ENCODE measurements at places on chromosomes 4 and X. TPM values are rescaled to one million over a fixed set of nuclear protein-coding genes. Genes with fewer than 3 reads are reported as not detected.
A peak's percentile ranks its signal among the peaks of the same experiment; 100 is the strongest.

GRCh38 chrX:37701588-37701987 is 16.0 kb downstream of the XK start:
- no peak overlapping the region for H3K27ac ChIP-seq
- no peaks in the 10 kb centered on the region for H3K4me1 ChIP-seq
- H3K4me3 ChIP-seq = no peak overlapping the region
- DNase-seq = no peak
- no peaks in the 10 kb centered on the region for H3K27me3 ChIP-seq

DNA sequence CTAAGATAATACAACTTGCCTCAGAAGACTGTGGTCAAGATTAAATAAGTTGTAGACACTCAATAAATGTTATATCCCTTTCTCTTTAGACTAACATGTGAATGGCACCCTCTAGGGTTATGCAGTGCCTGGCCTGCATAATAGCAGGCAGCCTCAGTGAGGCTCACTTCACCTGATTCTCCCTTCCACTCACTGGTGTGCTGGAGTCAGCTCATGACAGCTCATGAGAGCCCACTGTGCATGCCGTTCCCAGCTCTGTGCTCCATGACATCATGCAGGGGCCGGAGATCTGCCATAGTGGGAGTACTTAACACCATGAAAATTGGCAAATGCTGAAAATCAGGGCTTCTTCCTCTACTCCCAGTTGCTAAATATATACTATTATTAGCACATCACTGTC is 64.5 kb downstream of the TEC start:
- H3K4me3 ChIP-seq = no peak overlapping the region
- peaks cover 4% of the 10 kb centered on the region for H3K27me3 ChIP-seq
- H3K36me3 ChIP-seq = no peaks in the 10 kb centered on the region
- peaks cover under 1% of the 10 kb centered on the region for H3K4me1 ChIP-seq
- DNase-seq = no peak
- H3K27ac ChIP-seq = no peak overlapping the region

- no peak overlapping the region for H3K27ac ChIP-seq
- no peaks in the 10 kb centered on the region for H3K27me3 ChIP-seq
- H3K36me3 ChIP-seq = peaks cover 15% of the 10 kb centered on the region
- H3K4me3 ChIP-seq = no peak overlapping the region
- peaks cover 48% of the 10 kb centered on the region for H3K4me1 ChIP-seq
- no peak for DNase-seq
Observed at GRCh38 chr4:48739560-48740019, 40.5 kb downstream of the FRYL start.

DNA sequence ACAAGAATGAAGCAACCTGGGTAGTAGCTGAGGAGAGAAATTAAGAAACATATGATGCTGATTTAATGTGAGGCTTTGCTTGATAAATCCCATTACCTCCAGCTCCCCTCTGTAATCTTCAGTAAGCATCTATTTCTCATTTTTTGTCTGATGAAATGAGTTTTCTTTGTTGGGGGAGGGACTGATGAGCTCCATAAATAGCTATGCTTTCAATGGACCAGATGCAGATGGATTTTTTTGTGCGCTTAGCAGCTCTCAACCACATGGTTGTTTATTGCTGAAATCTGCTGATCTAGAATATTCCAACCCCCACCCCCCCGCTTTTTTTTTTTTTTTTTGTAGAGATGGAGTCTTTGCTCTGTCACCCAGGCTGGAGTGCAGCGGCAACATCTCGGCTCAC is 1082.0 kb downstream of the RAPGEF2 start:
- no peak overlapping the region for H3K27ac ChIP-seq
- no peaks in the 10 kb centered on the region for H3K27me3 ChIP-seq
- no peaks in the 10 kb centered on the region for H3K36me3 ChIP-seq

DNA sequence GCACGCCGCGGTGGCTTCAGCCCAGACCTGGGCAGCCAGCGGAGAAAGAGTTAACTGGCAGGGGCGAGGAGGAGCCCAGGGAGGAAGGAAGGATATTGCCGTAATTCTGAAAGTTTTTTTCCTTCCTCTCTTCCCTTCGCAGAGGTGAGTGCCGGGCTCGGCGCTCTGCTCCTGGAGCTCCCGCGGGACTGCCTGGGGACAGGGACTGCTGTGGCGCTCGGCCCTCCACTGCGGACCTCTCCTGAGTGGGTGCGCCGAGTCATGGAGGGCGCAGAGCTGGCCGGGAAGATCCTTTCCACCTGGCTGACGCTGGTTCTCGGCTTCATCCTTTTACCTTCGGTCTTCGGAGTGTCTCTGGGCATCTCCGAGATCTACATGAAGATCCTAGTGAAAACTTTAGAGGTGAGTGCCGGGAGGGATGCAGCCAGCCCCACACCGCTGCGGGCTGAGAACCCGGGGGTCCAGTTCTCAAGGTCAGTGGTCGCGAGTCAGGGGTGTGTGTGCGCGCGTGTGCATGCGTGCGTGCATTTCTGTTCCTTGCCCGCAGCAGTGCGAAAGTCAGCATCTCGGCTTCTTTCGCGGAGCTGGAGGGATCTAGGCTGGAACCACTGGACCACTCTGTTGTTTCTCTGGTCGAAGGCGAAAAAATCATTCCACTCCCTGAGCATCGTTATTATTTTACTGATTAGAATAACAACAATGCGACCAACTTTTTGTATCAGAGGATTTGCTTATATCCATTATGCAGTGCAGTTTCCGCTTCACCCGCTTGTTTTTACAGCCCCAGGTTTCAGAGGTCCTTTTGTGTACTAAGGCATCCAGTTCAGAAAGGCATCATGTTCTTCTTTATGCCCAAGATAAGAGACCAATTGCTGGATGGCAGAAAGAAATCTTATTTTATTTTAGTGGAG is 709 bp downstream of the GPAT3 start:
- no peak for DNase-seq
- H3K27ac ChIP-seq = no peak overlapping the region
- H3K4me1 ChIP-seq = peaks cover 21% of the 10 kb centered on the region
- peaks cover 47% of the 10 kb centered on the region for H3K27me3 ChIP-seq
- H3K4me3 ChIP-seq = peak overlapping the region; percentile 83

GRCh38 chr4:84451546-84451945 is 47.5 kb downstream of the NKX6-1 start:
- no peaks in the 10 kb centered on the region for H3K4me1 ChIP-seq
- no peaks in the 10 kb centered on the region for H3K27me3 ChIP-seq
- no peak overlapping the region for H3K4me3 ChIP-seq
- no peak overlapping the region for H3K27ac ChIP-seq

GRCh38 chrX:36986231-36986630 is 21.9 kb upstream of the FAM47C start:
- H3K27ac ChIP-seq = no peak overlapping the region
- H3K27me3 ChIP-seq = peaks cover 7% of the 10 kb centered on the region
- H3K36me3 ChIP-seq = no peaks in the 10 kb centered on the region
- DNase-seq = no peak

- H3K27ac ChIP-seq = peak overlapping the region; percentile 74
- H3K36me3 ChIP-seq = no peaks in the 10 kb centered on the region
- H3K4me3 ChIP-seq = peak overlapping the region; percentile 85
Observed at GRCh38 chr4:174523025-174523693, 871 bp upstream of the HPGD start.

Gene CLCN5
- total RNA-seq = 2.8 TPM

GRCh38 chr4:105461621-105462382 is 12.1 kb downstream of the PPA2 start:
- peaks cover 44% of the 10 kb centered on the region for H3K36me3 ChIP-seq
- H3K4me3 ChIP-seq = no peak overlapping the region
- no peak overlapping the region for H3K27ac ChIP-seq
- H3K27me3 ChIP-seq = no peaks in the 10 kb centered on the region

Gene UGT2A1
- not detected for total RNA-seq

Gene TMPRSS11B
- not detected for total RNA-seq

DNA sequence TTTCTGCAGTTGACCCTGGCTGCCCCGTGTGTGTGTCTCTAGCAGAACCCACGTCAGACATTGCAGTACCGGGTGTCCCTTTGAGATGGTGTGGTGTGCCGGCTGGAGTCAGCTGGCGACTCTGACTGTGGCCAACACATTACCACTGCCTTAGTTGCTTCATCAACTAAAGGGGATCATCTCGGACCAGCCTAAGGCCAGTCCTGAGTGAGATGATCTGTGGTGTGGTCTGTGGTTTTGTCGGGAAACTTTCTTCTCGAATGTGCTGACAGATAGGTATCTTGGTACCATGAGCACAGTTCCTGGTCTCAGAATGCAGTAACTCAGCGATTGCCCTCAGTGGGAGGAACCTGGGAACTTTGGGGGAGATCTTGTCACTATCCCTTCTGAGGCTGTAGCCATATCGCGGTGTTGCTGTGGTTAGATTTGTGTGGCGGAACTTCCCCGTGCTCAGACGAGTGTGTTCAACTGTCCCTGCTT is 15.8 kb downstream of the TBC1D14 start:
- DNase-seq = no peak
- H3K27me3 ChIP-seq = no peaks in the 10 kb centered on the region
- peak overlapping the region; percentile 72 for H3K4me3 ChIP-seq
- H3K36me3 ChIP-seq = peaks cover 63% of the 10 kb centered on the region

Gene ANXA3
- total RNA-seq = 9.2 TPM

GRCh38 chr4:1009542-1010394 is 1.7 kb upstream of the FGFRL1 start:
- peaks cover 29% of the 10 kb centered on the region for H3K27me3 ChIP-seq
- peak; percentile 59 for DNase-seq
- peak overlapping the region; percentile 86 for H3K4me3 ChIP-seq
- H3K4me1 ChIP-seq = peaks cover 15% of the 10 kb centered on the region
- H3K36me3 ChIP-seq = peaks cover 3% of the 10 kb centered on the region

- no peak for DNase-seq
- no peaks in the 10 kb centered on the region for H3K36me3 ChIP-seq
- no peaks in the 10 kb centered on the region for H3K27me3 ChIP-seq
Observed at GRCh38 chr4:127015667-127016117, 617.1 kb upstream of the INTU start.

DNA sequence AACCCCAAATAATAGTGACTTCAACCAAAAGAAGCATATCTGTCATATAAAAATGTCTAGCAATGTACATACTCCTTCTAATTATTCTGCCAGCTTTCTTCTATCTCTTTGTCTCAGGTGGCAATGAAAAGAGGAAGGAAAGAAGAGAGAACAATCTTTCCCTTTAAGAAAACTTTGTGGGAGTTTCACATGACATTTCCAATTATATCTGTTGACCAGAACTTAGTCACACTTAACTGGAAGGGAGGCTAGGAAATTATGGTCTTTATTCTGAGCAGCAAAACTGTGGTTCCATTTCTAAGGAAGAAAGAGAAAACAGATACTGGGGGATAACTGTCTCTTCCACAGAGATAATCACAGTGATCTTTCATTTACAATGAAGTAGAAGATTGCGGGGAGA is 12.9 kb upstream of the MAOA start:
- H3K27me3 ChIP-seq = peaks cover 1% of the 10 kb centered on the region
- H3K36me3 ChIP-seq = no peaks in the 10 kb centered on the region
- no peaks in the 10 kb centered on the region for H3K4me1 ChIP-seq
- H3K4me3 ChIP-seq = no peak overlapping the region
- no peak for DNase-seq
- no peak overlapping the region for H3K27ac ChIP-seq

GRCh38 chr4:17589355-17589754 is 12.4 kb downstream of the LAP3 start:
- no peak overlapping the region for H3K4me3 ChIP-seq
- H3K27me3 ChIP-seq = no peaks in the 10 kb centered on the region
- no peak for DNase-seq
- H3K36me3 ChIP-seq = peaks cover 53% of the 10 kb centered on the region

Gene SYNPO2
- 0.26 TPM for total RNA-seq

- no peaks in the 10 kb centered on the region for H3K36me3 ChIP-seq
Observed at GRCh38 chrX:10617186-10617998, 3.0 kb downstream of the MID1 start.
